Bronchial epithelial cell (primary cell): ENCODE measurements at places on chromosomes 3 and 15. TPM values are rescaled to one million over a fixed set of nuclear protein-coding genes. Genes with fewer than 3 reads are reported as not detected.

CORO2B gene
- total RNA-seq: under 0.01 TPM in 1 of 2 replicates, not detected in the other

PLXNB1 gene
- total RNA-seq: 63.7 and 90.4 TPM in 2 replicates

NR1I2 gene
- not detected in 2 replicates for total RNA-seq

SRGAP3 gene
- 16.5 and 30.5 TPM in 2 replicates for total RNA-seq

C3orf70 gene
- total RNA-seq: under 0.01 TPM in 1 of 2 replicates, not detected in the other

ZBTB20 gene
- total RNA-seq: 3.5 and 3.9 TPM in 2 replicates

PARP15 gene
- total RNA-seq: 0.13 and 0.26 TPM in 2 replicates

SNX22 gene
- under 0.01 and 0.13 TPM in 2 replicates for total RNA-seq

RLBP1 gene
- total RNA-seq: not detected in 2 replicates

SCAPER gene
- total RNA-seq: 6.3 and 7.7 TPM in 2 replicates

RBPMS2 gene
- total RNA-seq: not detected in 2 replicates

CYP19A1 gene
- not detected in 2 replicates for total RNA-seq

NUTM1 gene
- not detected in 2 replicates for total RNA-seq

HRG gene
- total RNA-seq: not detected in 2 replicates

CATSPER2 gene
- total RNA-seq: 4.7 TPM in 2 replicates

RETNLB gene
- not detected in 2 replicates for total RNA-seq

VILL gene
- 121 and 171 TPM in 2 replicates for total RNA-seq

AHSG gene
- 0.13 TPM in 1 of 2 replicates, not detected in the other for total RNA-seq

APPL1 gene
- 29.5 and 32.5 TPM in 2 replicates for total RNA-seq

RHOV gene
- total RNA-seq: 7.1 and 38.7 TPM in 2 replicates

CKMT1B gene
- total RNA-seq: 19.0 and 43.7 TPM in 2 replicates

CCR3 gene
- under 0.01 TPM in 1 of 2 replicates, not detected in the other for total RNA-seq
